Suppressor macrophage (primary cell): ENCODE measurements at places on chromosomes 16 and 17.

DNA sequence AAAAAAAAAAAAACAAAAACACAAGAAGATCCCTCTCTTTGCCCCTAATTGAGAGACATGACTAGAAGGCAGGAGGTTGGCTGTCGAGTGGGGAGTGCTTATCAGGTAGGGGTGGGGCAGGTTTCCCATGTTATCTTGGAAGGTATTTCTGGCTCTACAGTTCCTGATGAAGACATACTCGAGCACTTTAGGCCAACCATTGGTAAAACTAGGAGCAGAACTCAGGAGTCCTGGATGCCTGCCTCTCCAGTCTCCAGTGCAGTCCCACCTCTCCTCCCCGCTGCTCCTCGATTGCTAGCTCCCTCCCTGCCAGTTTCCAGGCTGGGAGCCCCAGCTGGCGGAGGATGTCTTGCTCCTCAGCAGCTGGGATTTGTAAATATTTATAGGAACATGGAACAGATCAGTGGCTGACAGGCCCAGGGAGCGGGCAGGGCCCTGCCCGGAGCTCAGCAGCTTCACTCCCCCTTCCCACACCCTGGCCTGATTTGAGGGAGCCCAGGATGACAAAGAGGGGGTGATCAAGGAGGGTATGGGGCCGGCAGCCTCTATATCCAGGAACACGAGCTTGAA is 11.4 kb upstream of the C1QL1 start:
- DNase-seq = no peak

DNA sequence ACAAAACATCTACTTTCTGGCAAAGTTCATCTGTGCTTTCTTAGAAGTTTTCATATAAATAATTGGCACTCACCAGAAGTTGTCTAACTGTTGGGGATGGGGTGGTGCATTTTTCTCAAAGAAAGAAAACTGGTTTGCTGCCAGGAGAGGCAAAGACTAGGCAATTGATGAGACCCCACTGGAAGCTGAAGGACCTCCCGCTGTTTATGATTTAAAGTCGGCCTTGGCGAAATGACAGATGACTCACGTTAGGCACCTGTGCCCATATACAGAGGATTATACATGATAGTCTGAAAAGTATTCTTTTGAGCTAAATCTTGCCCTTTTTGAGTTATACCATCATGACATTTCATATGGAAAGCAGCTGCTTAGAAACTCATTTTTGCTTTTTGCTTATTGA is 193.0 kb upstream of the ZFHX3 start:
- DNase-seq = no peak

- peak; percentile 59 for DNase-seq
Measured at GRCh38 chr17:70527364-70527888, 358.1 kb downstream of the KCNJ2 start.

DNA sequence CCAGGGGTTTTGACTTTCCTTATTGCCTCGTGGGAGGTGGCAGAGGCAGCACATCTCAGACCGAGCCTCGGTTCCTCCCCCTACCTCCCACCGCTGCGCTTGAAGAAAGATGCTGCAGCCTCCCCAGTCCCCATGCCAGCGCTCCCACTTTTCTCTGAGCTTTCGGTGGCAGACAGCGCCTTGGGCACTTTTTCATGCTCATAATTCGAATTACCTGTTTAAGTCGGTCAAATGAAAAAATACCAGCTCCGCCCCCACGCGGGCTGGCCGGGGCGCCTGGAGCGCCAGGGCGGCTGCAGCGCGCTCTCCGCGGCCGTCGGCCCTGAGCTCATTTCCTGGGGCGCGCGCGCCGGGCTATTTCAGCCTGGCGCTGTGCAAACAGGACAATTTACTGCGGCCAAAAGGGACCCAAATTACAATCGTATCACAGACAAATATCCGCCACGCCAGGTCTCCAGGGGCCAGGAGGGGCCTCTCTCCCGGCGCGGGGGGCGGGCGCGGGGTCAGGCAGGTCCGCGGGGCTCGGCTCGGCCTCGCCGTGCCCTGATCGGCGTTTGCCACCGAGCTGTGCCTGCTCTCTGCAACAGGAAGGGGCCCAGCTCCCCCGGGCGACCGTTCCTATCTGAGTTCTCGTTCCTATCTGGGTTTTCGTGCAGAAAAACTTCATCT is 45.0 kb downstream of the SOST start:
- peak; percentile 76 for DNase-seq

DNA sequence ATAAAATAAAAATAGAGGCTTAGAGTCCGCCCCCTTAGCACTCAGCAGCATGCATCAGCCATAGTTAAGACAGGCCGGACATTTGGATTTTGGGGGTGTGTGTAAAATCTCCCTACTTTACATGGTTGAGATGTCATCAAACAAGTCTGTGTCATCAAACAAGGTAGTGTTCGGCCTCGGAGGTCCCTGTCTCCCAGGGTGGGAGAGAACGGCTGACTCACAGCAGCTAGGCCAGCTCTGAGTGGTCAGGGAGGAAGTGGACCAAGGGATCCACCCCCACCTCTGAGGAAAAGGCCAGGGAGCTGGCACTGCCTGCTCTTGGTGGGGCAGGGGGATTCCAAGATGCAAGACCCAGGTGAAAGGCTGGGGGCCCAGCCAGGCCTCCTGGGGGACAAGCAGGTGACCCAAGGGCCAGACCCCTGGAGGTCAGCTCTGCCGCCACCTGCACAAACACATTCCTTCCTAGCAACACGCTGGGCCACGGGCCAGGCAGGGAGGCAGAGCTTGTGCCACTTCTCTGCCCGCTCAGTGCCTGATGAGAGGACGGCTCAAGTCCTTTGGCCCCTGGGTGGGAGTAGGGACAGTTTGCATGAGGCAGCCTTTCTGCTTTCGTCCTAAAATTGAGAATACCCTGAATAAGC is 28.5 kb downstream of the KIFC3 start:
- peak; percentile 36 for DNase-seq

DNA sequence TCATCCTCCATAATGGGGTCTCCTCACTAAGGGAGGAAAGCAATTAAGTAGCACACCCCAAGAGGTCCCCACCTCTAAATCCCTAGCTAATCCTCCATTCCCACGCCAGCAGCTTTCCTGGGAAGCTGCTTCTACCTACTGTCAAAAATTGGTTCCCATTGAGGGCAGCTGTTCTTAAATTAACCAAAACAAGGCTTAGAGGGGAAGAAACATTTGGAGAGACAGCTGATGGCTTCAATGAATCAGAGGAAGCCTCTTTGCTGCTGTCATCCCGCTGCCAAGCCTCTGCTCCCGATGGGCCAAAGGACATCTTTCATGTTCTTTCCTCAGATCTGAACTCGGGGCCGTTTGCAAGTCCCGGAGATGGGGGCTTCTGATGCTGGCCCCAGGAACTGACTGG is 26.6 kb downstream of the AIPL1 start:
- DNase-seq = no peak

- no peak for DNase-seq
Measured at GRCh38 chr17:79078476-79079190, 4.0 kb downstream of the ENGASE start.

DNA sequence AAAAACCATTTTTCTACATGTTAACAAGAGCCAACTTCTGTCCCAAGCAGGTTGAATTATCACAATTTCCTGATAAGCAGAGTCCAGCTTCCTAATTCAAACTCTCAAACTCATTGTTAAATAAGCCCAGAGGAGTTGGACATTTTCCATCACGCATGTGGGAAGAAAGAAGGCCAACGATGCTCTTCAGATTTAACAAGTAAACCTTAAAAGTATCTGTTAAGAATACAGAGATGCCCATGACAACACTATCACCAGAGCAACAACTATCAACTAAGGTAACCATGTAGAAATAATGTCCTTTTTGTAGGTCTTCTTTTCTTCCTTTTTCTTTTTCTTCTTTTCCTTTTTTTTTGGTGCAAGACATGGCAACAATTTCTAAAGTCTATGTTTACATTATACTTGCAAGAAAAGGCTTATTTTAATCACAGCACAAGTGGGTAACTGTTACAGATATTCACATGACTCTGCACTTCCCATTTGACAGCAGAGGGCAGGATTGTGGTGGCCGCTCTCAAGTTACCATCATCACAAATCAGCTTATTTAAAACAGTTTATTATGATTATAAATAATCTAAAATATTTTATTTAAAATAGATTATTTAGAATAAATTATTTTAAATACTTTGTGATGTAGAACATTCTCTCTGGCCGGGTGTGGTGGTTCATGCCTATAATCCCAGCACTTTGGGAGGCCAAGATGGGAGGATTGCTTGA is 35.7 kb upstream of the DHRS7B start:
- peak; percentile 56 for DNase-seq

DNA sequence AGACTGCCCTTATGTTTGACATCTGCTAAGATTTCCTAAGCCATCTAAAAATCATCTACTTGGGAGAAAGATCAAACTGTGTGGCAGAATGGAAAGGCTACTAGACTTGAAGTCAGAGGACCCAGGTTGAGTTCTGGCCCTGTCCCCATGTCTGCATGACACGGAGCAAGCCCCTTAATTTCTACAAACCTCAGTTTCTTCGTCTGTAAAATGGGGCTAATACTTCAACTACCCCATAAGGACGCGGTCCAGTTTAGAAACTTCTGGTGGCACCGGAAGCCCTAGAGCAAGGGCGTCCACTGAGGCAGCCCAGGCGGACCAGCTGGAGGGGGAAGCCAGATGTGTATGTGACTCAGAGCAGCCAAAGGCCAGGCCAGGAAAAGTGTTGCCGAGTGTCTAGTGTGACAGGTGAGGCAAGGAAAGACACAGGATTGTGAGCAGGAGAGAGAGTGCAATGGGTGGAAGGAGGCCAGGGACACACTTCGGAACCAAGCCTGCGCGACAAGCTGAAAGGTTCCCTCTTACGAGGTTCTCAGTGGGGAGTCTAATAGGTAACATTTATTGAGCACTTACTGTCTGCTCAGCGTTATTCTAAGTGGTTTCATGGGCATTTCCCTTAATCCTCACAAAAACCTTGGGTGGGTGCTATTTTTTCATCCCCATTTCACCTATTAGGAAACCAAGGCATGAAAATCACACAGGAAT is 17.8 kb upstream of the PITPNM3 start:
- DNase-seq = no peak
